ENCODE measurements at places on chromosomes 3 and 15.

- no peak for DNase-seq
Measured at GRCh38 chr3:181329024-181329423, 339.5 kb upstream of the DNAJC19 start.

DNA sequence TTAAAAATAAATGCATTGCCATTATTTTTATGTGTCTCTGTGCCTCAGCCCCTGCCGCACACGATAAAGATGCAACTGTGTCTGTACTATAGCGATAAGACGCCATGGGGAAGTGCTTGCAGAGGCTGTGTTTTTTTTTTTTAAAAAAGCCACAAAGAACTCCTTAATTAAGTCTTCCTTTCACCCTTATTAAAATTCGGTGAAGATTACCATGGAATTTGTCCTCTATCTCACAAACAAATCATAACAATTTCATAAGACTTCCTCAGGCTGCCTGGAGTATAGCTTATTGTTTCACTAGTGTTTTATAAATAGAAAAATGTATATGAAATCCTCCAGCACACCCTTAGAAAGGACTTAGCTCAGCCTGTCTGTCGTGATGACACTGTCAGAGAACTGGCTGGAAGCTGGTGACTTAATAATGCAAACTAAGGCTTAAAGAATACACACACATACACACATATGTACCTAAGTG is 374.8 kb upstream of the SLCO3A1 start:
- no peak for DNase-seq

DNA sequence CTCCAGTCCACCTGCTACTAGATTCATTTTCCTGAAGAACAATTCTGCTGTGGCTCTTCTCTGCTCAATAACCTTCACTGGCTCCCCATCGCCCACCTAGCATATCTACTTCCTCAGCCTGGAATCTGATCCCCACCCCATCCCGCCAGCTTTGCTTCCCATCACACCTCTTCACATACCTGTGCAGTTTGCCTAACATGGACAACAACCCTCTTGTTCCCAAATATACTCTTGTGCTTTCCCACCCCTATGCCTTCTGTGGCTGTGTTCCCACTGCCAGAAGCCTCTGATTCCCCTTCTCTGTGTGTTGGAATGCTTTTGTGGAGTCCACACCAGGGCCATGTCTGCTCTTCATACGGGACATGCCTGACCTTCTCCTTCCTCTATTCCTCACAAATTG is 29.5 kb downstream of the CMTM7 start:
- no peak for DNase-seq

DNA sequence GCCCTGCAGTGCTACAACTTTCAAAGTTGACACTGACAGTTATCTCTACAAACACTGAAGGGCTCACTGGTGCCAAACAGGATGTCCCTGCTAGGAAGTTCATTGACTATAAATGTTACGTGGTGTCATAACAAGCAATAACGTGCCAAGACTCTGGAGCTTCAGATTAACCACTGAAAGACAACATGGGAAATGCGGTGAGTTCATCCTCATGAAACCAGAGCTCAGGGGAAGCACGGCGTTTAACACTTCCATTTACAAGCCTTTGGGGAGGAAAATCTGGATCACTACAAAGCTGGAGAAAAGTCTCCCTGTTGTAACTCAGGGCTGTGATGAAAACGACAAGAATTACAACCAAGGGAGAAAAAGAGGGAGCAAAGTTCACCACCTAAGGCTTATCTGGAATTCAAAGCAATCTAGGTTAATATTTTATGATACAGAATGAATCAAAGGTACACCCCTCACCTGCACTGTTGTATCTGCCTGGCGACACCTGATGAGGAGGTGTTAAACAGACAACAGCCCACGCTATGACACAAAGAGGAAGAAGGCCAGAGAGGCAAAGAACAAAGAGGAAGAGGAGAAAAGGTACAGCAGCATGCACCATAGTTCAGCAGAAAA is 27.0 kb downstream of the SHQ1 start:
- DNase-seq, result no peak

DNA sequence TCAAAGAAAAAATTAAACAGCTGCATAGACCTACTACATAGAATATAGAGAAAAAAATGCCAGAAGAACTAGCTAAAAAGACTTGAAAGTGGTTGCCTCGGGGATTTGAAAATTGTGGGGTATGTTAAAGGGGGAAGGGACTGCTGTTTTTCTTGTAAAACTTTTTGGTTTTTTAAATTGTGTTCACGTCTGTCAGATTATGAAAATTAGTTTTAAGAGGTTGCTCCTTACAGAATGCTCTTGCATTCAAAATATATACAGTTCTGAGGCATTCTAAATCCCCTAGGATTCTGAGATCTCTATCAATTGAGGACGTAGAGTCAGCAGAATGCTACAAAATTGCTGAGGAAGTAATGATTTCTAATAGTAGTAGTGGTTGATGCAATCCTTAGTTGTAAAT is 28.6 kb downstream of the PIAS1 start:
- no peak for DNase-seq

GRCh38 chr3:191792580-191792979 is 331.6 kb downstream of the PYDC2 start:
- no peak for DNase-seq

- DNase-seq, result peak; percentile 43
Measured at GRCh38 chr3:10263646-10264363, 15.5 kb downstream of the TATDN2 start.

DNA sequence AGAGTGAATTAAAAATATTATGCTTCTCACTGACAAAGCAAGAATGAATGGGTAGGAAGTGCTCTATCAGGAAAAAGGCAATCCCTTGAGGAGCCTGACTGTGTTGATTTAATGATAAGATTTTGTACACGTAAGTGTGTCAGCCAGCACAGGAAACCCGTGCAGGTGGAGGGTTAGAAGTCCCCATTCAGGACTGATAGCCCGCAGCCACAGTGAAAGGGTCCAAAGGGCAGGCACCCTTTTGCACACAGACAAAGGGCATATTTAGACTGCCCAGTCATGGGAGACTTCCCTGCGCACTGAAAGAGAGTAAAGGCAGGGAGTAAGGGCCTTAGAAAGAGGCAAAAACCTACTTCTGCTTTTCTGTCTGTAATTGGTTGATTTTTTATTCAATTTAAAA is 26.4 kb upstream of the SKIL start:
- no peak for DNase-seq

DNA sequence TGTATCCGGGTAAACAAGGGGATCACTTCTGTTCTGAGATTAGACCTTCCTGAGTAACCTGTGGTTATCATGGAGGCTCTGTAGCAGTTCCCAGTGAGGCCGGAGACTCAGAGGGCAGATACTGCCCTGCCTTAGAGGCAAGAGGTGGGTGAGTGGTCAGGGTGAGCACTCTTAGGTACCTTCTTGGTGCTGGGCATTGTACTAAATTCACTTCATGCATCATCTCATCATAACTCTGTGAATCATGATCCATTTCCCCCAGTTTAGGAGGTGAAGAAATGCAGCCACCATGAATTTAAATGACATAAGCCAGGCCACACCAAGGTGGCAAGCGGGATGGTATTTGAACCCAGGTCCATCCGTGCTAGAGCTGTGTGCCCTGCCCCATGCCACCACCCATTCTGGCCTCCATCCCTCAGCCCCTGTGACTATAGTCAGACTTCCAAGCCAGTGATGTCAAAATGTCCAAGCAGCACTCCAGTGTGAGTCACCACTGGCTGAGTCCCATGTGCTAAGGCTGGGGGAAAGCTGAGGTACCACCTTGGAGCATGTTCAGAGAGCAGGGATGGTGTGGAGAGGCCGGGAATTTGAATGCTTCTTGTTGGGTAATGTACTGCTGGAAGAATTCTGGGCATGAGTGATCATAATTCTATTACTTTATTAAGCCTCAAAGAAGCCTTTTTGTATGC is 88.8 kb downstream of the EPHB1 start:
- no peak for DNase-seq

DNA sequence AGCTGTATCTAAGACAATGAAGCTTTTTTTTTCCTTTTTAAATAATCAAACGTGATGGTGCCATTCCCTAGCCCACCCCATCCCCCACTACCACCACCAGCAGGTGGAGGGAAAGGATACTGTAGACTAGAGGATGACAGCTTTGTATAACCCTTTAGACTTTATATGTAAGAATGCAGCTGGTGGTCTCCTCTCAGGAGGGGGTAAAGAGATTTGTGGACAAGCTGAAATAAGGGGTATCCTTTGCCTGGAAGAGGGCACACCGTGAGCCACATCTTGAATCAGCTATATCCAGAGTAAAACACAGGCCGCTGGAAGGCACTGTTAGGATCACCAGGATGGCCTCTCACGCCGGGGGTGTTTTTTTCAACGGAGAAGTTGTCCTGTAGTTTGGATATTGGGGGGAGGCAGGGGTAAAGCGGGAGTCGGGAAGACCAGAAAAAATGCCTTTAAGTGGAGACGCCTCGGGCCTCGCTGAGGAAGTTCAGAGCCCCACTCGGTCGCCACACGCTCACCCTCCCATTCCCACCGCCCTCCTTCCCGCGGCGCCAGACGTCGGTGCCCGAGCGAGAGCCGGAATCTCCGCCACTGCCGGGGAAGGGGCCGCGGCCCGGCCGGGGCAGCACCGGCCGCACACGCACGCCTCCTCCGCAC is 986 bp downstream of the KPNA4 start:
- DNase-seq, result no peak

- no peak for DNase-seq
Measured at GRCh38 chr15:75136118-75136517, 65.6 kb upstream of the C15orf39 start.

GRCh38 chr3:150462108-150462507 is 54.0 kb downstream of the TSC22D2 start:
- DNase-seq, result no peak

- no peak for DNase-seq
Measured at GRCh38 chr3:26752466-26752865, 129.9 kb downstream of the LRRC3B start.

- no peak for DNase-seq
Measured at GRCh38 chr15:39594446-39595337, 13.8 kb downstream of the THBS1 start.

DNA sequence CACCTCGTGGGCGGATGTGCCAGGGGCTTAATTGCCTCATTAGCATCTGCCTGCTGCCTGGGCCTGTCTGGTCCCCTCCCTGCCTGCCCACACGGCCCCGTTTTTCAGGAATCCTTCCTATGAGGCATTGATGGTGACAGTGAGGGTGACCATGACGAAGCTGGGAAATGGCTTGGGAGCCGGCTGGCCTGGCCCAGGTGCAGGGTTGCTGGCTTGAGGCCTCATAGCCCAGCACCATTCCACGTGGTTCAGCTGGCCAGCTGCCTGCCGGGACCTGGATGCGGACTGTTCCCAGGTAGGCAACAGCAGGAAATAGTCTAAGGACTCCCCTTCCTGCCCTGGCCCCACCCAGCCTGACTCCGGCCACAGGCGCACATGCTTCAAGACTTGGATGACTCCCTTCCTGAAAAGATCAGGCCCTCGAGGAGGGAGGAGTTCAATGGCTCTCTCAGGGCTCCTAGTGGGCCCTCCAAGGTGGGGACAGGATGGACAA is 8.9 kb upstream of the DUSP7 start:
- DNase-seq, result no peak

DNA sequence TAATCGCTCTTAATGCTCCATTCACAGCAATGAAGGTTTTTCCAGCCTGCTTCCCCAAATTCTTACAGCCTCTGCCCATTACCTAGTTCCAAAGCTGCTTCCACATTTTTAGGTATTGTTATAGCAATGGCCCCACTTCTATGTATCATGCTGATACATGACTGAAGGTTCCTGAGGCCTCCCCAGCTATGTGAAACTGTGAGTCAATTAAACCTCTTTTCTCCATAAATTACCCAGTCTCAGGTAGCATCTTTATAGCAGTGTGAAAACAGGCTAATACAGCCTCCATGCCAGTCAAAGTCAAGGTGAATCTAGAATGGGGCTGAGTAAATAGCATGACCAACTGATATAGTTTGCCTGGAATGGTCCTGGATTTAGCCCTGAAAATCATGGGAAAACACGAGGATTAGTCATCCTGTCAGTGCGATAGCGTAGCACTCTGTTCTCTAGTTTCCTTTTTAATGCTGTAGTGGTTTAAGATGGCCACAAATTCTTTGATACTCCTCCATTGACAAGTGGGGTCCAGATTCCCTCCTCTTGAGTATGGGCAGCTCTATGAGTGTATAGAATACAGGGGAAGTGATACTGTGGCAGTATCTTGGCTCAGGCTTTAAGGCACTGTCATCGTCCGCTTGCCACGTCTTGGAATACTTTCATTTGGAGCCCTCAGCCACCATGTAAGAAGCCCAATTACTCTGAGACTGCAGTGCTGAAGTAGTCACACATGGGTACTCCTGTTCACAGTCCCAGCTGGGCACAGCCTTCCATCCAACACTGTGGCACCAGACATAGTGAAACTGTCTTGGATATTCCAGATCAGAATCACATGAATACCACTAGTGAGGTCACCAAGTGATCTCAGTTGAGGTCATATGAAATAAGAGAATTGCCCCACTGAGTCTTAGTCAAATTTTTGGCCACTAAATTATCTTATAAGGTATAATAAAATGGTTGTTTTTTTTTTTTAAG is 94.0 kb upstream of the PLCL2 start:
- no peak for DNase-seq

DNA sequence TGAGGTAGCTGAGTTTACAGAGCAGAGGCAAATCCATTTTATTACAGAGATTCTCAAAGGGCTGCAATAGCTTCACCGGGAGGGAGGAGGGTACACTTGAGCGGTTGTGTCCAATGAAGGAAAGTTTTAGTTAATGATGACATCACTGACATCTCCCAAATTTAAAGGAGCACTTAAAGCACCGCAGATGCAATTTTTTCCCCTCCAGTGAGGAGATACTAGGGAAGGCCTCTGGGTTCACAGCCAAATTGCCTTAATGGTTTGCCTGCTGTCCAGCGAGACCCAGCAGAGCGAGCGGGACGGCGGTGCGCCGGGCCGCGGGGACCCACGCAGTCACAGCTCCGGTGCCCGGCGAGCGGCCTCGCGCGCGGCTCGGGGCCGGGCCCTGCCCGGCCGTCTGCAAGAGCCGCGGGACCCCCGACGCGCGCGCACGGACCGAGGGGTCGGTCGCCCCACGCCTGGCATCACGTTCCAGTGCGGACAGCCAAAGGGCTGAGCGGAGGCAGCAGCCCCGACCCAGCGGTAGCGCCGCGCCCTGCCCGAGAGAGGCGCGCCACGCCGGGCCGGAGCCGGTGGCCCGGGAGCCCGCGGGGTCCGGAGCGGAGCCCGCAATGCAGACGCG is 160.5 kb upstream of the CHRNA7 start:
- no peak for DNase-seq

DNA sequence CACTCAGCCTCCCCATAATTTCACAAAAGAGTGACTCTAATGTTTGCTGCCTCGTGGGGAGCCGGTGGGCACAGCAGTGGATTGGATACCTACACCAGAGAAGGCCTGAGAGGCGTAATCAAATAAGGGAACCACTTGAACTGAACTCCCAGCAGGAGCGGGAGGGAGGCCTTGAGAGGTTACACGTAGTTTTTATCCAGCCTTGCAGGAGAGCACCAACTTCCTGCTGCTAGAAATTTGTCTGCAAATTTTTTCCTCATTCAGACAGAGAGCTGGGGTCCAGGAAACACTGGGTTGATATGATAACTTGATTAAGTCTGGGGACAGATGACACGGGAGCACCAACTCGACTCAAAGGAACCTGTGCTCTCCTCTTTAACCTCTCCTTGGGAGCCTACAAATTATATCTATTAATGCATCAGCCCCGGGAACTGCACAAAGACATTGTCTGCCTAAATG is 69.8 kb downstream of the HES1 start:
- DNase-seq, result no peak

- no peak for DNase-seq
Measured at GRCh38 chr3:192482809-192483208, 244.5 kb downstream of the FGF12 start.

Data from T-helper 22 cell (primary cell).